Ascending aorta (tissue), 2 donors: ENCODE measurements at places on chromosomes 5 and 9.

DNA sequence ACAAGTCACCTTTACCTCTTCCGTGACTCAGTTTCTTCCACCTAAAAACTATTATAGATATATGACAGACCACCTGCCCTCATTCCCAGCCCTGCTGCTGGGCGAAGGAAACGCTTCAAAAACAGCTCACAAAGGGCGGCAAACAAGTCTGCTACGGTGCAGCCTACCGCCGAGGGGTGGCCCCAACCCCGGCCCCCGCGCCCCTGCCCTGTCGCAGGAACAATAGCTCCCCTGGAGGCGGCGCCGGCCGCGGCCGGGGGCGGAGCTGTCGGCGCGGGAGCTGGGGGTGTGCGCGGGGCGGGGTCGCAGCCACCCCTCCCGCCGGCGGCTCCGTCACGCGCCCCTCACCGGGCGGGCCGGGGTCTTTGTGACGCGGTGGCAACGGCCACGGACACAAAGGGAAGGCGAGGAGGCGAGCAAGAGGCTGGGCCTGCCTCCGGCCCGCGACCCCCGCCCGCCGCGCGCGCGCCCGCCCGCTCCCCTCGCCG is at the start of gene TMEFF1:
TMEFF1 (plus strand) TSS at position 362 of the 488 bp plus-strand sequence. CDS start 396 bp downstream, outside the sequence.
- no peak for DNase-seq
- H3K4me1 ChIP-seq: peaks cover 5% of the 10 kb centered on the region
- no peaks in the 10 kb centered on the region for H3K27me3 ChIP-seq
- no peak within 1 kb of the TSS for H3K27ac ChIP-seq
- no peaks in the 10 kb centered on the region for H3K36me3 ChIP-seq

DNA sequence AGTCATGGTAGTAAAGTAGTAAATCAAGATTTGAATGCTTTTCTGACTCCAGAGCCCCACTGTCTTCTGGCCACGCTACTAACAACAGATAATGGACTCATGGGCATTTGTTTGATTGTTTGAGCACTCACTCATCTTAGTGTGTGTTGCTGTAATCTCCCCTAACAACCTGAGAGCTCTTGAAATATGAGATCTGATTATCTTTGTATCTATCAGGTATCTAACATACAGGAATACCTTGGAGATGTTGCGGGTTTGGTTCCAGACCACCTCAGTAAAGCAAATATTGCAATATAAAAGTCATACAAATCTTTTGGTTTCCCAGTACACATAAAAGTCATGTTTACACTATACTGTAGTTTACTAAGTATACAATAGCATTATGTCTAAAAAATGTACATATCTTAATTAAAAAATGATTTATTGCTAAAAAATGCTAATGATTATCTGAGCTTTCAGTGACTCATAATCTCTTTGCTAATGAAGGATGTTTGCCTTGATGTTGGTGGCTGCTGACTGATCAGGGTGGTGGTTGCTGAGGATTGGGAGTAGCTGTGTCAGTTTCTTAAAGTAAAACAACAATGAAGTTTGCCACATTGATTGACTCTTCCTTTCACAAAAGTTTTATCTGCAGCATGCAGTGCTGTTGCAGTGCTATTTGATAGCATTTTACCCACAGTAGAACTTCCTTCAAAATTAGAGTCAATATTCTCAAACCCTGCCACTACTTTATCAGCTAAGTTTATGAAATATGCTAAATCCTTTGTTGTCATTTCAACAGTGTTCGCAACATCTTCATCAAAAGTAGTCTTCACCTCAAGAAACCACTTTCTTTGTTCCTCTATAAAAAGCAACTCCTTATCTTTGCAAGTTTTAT is 92.2 kb downstream of the ZNF462 start:
- no peak overlapping the region for H3K4me3 ChIP-seq
- no peak overlapping the region for H3K27ac ChIP-seq
- DNase-seq: no peak
- no peaks in the 10 kb centered on the region for H3K27me3 ChIP-seq

DNA sequence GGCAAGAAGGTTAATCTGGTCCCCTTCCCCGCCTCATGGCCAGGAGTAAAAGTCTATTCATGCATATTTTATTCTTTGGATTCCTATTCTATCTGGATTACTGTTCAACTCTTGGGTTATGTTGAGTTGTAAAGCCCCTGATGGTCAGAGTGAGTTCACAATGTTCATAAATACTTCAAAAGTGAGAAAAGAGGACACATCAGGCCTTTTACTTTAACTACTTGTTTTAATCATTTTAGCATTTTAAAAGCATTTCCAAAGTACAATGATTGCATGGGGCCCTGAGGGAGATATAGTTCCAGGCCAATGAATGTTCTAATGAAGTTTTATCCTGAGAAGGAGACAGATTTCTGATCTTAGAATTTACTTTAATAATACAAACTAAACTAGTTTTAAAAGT is 93.9 kb downstream of the BOD1 start:
- no peaks in the 10 kb centered on the region for H3K27me3 ChIP-seq
- H3K4me3 ChIP-seq: no peak overlapping the region
- H3K4me1 ChIP-seq: no peaks in the 10 kb centered on the region
- no peak for DNase-seq
- no peak overlapping the region for H3K27ac ChIP-seq

- peaks cover 16% of the 10 kb centered on the region for H3K4me1 ChIP-seq
- H3K4me3 ChIP-seq: no peak overlapping the region
- H3K27me3 ChIP-seq: no peaks in the 10 kb centered on the region
- DNase-seq: no peak
- H3K27ac ChIP-seq: no peak overlapping the region
Observed at GRCh38 chr5:176420972-176421544, 4.7 kb upstream of the CLTB start.

DNA sequence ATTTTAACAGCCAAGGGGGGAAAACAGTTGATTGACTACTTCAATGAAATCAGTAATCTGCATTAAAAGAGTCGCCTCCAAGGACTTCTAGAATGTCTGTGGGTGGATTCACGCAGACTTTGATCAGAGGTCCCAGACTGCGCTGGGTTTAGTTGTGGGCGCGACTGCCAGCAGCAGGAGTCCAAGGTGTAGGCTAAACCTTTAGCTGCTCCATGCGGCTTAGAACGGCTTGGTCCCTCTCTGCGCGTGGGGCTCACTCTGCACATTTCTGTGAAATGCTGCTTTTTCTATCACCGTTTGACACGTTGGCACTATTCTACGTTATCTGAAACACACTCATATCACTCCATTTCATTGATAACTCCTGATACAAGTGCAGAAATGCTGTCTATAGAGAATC is 48.6 kb upstream of the IRX2 start:
- H3K27me3 ChIP-seq: no peaks in the 10 kb centered on the region
- no peaks in the 10 kb centered on the region for H3K4me1 ChIP-seq
- no peaks in the 10 kb centered on the region for H3K36me3 ChIP-seq
- no peak for DNase-seq
- H3K4me3 ChIP-seq: no peak overlapping the region
- no peak overlapping the region for H3K27ac ChIP-seq

- no peak overlapping the region for H3K4me3 ChIP-seq
- no peak for DNase-seq
- no peaks in the 10 kb centered on the region for H3K4me1 ChIP-seq
- H3K27ac ChIP-seq: no peak overlapping the region
- H3K27me3 ChIP-seq: no peaks in the 10 kb centered on the region
Observed at GRCh38 chr5:57368010-57368409, 114.6 kb downstream of the ACTBL2 start.

GRCh38 chr9:132546148-132547051 is 36.0 kb upstream of the BARHL1 start:
- H3K4me3 ChIP-seq: no peak overlapping the region
- no peak overlapping the region for H3K27ac ChIP-seq
- DNase-seq: no peak
- no peaks in the 10 kb centered on the region for H3K36me3 ChIP-seq
- H3K4me1 ChIP-seq: no peaks in the 10 kb centered on the region
- H3K27me3 ChIP-seq: peaks cover 11% of the 10 kb centered on the region

GRCh38 chr9:117656002-117656401 is 48.2 kb upstream of the TLR4 start:
- no peaks in the 10 kb centered on the region for H3K27me3 ChIP-seq
- no peaks in the 10 kb centered on the region for H3K36me3 ChIP-seq
- no peak overlapping the region for H3K4me3 ChIP-seq
- no peak overlapping the region for H3K27ac ChIP-seq
- H3K4me1 ChIP-seq: no peaks in the 10 kb centered on the region
- DNase-seq: no peak

DNA sequence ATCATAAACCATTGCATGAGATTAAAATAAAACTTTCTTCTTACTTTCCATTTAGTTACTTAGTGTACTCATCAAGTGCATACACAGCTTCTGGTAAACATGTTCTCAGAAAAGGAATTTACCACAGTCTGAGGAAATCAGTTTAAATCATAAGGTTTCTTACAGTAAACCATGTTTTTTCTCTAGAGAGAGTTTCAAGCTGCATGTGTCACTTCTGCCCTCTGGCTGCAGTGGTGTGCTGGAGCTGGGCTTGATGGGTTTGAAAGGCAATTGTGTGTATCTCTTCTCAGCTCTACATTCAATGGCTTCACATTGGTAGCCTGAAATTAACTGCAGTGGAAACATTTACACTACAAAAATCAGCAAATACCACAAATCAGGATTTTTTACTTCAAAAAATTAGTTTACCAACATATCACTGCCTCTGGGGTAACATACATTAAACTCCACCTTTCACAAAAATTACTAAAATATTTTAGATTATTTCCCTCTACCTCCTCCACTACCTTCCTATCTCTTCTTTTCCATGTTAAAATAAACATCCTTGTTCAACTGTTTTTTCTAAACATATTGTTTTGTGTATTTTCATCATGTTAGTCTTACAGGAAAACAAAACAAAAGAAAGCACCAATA is 414.3 kb downstream of the ANXA1 start:
- H3K27ac ChIP-seq: no peak overlapping the region
- DNase-seq: no peak
- no peaks in the 10 kb centered on the region for H3K36me3 ChIP-seq
- H3K27me3 ChIP-seq: no peaks in the 10 kb centered on the region

DNA sequence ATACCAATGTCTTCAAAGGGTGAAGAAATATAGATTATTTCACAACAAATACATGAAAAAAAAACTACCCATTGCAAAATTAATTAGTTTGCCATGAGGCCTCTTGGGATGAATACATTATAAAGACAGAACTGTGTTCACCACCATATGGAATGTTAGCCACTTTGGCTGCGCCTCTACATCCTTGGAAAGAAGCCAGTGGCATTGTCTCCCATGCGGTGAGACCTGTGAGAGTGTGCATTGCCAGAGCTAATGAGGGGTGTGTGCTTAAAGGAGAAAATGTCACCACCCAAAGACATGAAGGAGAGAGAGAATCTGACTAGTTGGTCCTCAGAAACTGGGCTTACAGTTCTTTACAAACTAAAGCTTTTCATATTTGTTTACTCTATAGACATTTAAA is 110.6 kb downstream of the PLPPR1 start:
- H3K4me1 ChIP-seq: no peaks in the 10 kb centered on the region
- no peak for DNase-seq
- no peaks in the 10 kb centered on the region for H3K27me3 ChIP-seq
- no peaks in the 10 kb centered on the region for H3K36me3 ChIP-seq
- H3K27ac ChIP-seq: no peak overlapping the region

GRCh38 chr5:162911873-162912272 is 525.5 kb upstream of the CCNG1 start:
- no peaks in the 10 kb centered on the region for H3K27me3 ChIP-seq
- H3K4me1 ChIP-seq: no peaks in the 10 kb centered on the region
- no peak overlapping the region for H3K27ac ChIP-seq
- no peaks in the 10 kb centered on the region for H3K36me3 ChIP-seq
- no peak overlapping the region for H3K4me3 ChIP-seq

GRCh38 chr5:42547141-42547540 is 123.9 kb downstream of the GHR start:
- no peaks in the 10 kb centered on the region for H3K36me3 ChIP-seq
- no peaks in the 10 kb centered on the region for H3K27me3 ChIP-seq
- H3K27ac ChIP-seq: no peak overlapping the region
- peaks cover 22% of the 10 kb centered on the region for H3K4me1 ChIP-seq

DNA sequence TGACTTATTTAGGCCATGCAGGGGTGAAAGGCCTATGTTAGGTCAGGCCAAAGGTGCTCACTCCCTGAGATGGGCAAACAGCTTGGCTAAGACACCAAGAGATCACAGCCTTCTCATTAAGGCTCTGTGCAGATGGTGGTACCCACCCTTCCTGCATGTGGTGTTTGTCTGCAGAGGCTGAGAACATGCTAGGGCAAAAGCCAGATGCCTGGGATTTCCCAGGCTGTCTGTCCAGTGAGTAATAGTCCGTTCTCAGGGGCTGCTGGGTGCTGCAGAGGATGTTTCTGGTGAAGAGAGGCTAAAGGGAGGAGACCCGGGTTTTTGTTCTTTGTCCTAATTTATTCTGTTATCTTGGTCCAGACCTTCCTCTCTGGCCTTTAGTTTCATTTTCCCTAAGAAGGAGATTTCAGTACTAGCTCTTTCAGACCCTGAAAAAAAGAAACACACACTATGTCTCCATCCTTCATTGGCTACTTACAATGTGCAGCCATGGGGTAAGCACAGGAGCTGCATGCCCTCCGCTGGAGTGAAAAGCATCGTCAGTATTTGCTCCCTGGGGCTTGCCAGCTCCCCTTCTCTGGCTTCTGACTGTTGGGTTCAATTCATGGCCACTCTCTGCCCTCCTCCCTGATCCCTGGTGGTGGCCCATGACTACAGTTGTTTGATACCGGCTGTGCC is 23.4 kb upstream of the GLRA1 start:
- H3K4me3 ChIP-seq: no peak overlapping the region
- no peaks in the 10 kb centered on the region for H3K27me3 ChIP-seq
- no peak for DNase-seq
- H3K4me1 ChIP-seq: no peaks in the 10 kb centered on the region
- H3K27ac ChIP-seq: no peak overlapping the region
- no peaks in the 10 kb centered on the region for H3K36me3 ChIP-seq

GRCh38 chr9:93893899-93894690 is 61.1 kb downstream of the BARX1 start:
- no peak overlapping the region for H3K4me3 ChIP-seq
- no peaks in the 10 kb centered on the region for H3K4me1 ChIP-seq
- no peak overlapping the region for H3K27ac ChIP-seq
- no peaks in the 10 kb centered on the region for H3K27me3 ChIP-seq
- DNase-seq: no peak

- no peak for DNase-seq
- H3K4me3 ChIP-seq: no peak overlapping the region
- H3K36me3 ChIP-seq: no peaks in the 10 kb centered on the region
- no peak overlapping the region for H3K27ac ChIP-seq
Observed at GRCh38 chr5:38376404-38376803, 118.0 kb downstream of the EGFLAM start.
